GM19239 (cell line): ENCODE measurements at places on chromosomes 7 and 10.

DNA sequence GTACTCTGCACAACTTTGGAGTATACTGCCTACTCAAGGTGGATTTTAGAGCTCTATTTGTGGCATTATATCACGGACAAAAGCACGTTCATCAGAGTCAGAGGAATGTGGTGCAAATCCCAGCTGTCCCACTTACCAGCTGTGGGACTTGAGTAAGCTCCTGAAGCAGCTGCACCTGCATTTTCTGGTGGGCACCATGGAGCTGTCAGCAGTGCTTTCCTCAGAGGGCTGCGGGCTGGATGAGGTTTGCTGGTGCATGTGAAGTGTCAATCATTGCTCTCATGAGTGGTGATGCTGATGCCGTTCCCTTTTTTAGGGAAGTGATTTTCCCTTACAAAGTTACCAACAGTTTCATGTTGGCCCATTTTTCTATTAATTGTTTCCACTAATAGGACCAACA is 53.4 kb downstream of the EGFR start:
- no peak for DNase-seq

GRCh38 chr7:112159351-112159750 is 46.8 kb downstream of the DOCK4 start:
- no peak for DNase-seq

DNA sequence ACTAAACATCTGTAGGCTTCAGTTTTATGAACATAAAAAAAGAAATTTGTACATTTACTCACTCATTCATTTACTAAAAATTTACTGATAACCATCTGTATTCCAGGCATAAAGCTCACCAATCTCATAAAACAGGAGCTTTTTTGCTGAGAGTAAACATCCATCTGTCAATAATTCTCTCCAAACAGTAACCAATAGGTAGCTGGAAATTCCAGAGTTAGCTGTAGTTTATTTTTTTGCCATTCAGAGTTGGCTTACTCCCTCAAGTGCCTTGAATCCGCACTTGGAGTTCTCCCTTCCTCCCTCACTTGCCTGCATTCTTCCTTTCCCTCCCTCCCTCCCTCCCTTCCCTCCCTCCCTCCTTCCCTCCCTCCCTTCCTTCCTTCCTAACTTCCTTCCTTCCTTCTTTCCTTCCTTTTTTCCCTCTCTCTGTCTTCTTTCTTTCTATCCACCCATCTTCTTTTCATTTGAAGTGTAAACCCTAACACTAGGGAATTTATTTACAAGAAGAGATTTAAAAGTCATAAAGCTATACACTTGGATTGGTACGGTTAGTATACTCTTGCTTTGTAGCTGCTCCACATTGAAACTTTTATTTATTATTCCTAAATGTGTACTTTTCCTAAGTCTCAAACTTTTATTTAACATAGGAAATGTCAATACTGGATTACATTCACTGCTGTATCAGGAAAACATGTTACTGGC is 44.6 kb upstream of the BICC1 start:
- no peak for DNase-seq

DNA sequence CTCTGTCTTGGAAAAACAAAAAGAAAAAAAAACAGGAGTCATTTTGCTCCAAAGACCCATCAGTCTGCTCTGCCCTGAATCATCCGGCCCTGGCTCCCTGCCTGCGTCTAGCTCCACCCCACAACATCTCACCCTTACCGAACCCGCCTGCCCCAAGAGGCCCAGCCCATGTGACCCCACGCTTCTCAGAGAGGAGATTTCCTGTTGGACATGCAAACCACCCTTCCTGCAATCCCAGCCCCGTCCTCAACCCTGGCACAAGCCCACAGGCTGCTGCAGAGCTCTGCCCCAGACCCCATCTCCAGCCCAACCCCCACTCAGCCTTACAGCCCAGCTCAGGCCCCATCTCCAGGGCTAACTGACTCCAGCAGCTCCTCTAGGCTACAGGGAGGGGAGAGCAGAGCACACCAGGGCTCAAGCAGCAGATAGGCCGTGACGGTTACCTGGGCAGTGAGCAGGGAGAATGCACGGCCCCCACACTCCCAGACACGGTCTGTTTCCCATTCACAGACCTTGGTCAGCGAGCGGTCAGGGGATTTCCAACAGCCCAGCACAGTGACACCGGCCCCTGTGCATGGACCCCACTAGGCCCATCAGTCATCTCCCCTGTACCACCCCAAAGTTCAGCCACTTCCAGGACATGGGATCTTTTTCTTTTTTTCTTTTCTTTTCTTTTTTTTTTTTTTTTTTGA is 69.9 kb upstream of the GTF2I start:
- DNase-seq, result peak; percentile 73

GRCh38 chr10:121578965-121579364 is 19.3 kb downstream of the FGFR2 start:
- no peak for DNase-seq

GRCh38 chr7:157568770-157569584 is 232.2 kb downstream of the DNAJB6 start:
- peak; percentile 77 for DNase-seq
